IMR-90 (cell line): ENCODE measurements at places on chromosomes 3 and 15.

DNA sequence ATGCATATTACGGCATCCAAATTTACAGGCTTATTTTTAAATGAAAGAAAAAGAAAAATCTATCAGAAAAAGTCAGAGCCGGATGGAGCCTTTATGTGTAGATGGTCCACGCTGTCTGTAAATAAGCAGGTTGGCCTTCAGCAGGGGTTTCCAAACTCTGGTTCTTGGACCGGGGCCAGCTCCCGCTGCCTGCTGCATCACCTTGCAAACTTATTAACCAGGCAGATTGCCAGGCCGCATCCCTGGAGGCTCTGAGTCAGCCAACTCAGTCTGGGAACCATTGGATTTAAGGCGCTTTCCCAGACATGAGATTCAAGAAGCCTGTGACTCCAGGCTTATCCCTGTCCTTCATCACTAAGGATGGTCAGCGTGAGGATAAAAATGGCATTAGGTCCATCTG lies 212.4 kb downstream of the OPA1 start:
- DNase-seq = peak; percentile 80

DNA sequence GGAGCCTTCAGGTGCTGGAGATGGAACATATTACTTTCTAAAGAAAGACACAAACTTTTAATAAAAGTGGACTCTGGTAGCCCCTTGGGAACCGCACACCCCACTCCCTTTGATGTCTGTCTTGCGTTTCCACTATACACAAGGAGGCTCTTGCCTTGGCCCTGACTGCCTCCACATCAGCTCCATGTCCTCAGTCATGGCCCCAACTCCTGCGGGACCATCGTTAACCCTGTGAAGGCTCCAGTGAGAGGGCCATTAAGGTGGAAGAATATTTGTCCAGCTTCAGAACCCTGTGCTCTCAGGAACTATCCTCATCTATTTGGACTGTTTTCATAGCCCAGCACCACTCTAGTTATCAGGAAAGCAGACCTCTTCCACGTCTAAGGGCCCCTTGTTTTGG lies 16.1 kb upstream of the BFSP2 start:
- DNase-seq = no peak

DNA sequence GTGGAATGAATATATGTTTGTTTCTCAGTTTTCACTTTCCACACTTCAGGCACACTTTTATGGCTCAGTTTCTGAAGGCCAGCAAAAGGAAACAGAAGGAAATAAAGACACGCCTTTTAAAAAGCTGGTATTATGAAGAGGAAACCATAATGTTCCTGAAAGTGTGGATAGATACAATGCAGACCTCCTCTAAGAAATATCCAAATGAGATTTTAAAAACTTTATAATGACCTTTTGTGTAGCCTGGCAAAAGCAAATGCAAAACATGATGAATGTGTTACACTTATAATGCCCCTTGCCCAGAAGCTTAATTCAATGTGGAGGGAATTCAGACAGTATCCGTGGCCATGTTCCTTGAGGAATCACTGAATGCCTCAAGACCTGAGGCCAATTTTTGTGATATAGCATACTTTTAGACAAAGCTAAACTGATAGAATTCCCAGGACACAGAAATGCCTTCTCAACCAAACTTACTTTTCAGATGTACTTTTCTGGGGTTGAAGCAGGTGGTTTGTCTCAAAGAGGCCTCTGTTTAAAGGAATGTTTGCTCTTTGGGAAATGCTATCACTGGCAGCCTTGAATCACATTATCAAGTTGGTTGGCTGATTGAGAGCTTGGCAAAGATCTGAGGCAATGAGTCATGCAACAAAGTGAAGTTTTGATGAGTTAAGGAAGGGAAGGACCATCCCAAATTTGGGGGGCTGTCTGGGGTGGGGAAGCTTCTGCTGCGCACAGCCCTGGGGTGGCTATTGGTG lies 77.1 kb upstream of the CACNA2D3 start:
- DNase-seq = no peak

- peak; percentile 73 for DNase-seq
These were observed 84.2 kb upstream of the ABHD2 start for GRCh38 chr15:89003865-89004725.

GRCh38 chr3:42602961-42603360 lies 2.5 kb downstream of the NKTR start:
- DNase-seq = no peak

- DNase-seq = no peak
These were observed 312.9 kb downstream of the RORA start for GRCh38 chr15:60916032-60916678.

DNA sequence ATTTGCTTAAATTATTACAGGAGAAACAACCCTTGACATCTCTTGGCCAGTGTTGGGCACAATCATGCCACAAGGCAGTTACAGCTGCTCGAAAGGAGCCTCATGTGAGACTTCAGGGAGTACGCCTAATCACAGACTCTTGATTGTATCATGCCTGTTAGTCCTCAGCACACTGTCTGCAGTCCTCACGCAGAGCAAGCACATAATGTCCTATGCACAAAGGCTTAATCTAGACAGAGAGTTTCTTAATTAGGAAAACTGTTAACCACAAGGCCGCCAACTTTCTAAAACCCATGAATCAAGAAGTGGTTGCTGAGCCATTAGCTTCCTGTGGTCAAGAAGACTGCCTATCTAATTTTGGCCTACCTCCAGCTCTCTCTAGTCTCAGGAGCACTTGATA lies 172.0 kb downstream of the UNC13C start:
- DNase-seq = peak; percentile 65

DNA sequence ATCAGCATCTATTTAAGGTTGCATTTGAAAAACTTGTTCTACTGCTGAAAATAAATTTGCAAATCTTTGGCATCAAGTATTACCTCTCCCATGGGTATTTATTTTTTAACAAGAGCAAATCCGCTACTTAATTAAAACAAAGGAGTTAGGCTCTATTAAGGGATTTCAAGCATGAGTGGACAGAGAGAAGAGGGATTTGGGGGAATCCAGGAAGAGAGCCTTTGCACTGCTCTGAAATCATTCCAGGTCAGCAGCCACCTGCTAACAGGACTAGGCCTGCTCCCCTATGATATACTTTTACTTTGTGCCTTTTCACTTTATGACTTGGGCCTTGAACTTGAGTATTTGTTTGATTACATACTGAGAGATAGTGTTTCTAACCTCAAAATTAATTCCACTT lies 57.1 kb downstream of the IQCH start:
- DNase-seq = no peak

GRCh38 chr3:63207066-63207590 lies 71.0 kb upstream of the SYNPR start:
- DNase-seq = no peak

DNA sequence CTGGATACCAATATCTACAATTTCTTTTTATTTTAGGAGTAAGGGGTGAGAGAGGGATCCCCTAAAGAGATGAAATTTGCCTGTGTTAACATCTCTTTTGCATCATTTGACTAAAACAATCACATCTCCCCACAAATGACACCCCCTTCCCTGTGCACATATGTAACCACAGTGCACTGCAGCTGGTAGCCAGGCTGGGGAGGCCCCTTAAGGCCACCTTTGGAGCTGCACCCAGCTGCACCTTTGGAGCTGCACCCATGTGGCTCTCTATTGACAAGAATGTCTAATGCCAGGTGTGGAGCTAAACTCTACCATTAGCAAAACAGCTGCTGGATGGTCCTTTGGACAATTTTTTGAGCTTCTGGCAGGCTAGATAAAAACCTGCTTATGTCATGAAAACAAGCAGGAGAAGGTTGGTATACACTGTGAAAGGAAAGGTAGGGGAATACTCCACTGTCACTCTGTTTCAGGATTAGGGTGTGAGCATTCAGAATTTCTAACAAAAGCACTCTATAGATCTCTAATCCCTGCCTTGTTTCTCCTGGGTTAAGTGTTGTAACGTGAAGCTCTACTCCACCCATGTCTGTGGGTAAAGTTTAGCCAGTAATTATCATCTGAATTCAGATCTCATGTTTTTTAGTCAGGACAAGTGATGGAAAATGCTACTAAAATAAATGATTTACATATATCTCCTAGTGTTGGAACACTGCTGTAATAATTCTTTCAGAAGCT lies 52.1 kb downstream of the TFG start:
- no peak for DNase-seq

- DNase-seq = peak; percentile 49
These were observed 22.4 kb downstream of the ISG20 start for GRCh38 chr15:88661041-88661700.

- no peak for DNase-seq
These were observed 40.6 kb downstream of the CHDH start for GRCh38 chr3:53805463-53806159.

DNA sequence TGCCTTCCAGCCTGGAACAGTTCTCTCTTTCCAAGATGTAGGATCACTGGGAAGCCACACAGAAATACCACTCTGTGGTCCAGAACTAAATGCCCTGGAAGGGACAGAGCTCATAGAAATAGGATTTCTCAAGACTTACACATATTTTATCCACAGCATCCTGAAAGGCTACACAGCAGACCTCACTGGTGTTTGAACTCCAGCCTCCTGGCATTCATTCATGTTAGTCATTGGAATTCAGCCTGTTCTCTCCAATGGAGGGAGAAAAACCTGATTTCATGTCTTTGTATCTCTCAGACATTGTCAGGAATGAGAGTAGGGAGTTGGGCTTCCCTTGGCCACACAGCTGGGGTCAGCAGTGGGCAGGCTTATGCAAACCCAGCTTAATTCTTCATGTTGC lies 121.1 kb upstream of the PPP2R3A start:
- DNase-seq = no peak

DNA sequence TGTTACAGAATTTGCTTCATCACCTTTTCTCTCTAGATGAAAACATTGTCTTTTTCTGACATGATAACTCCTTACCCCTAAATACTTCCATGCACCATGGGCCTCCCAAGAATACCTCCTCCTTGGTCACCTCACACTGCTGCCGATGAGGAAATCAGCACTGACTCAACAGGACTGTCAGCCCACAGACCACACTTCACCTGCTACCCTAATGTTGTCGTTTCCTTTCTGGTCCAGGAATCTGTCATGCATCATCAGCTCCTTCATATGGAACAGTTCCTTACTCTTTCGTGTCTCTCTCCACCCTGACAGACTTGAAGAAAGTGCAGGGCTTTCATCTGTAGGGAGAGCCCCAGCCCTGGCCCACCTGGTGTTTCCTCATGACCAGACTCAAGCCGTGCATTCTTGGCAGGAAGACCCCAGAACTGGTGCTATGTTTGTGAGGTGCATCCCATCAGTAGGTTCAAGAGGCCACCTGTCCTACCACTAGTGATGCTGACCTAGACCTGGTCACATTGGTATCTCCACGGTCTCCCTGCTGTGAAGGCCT lies 41.1 kb upstream of the PLXNA1 start:
- peak; percentile 33 for DNase-seq

GRCh38 chr3:186280737-186281136 lies 81.3 kb downstream of the DGKG start:
- no peak for DNase-seq

GRCh38 chr3:15309662-15310335 lies 22.6 kb downstream of the SH3BP5 start:
- DNase-seq = no peak

DNA sequence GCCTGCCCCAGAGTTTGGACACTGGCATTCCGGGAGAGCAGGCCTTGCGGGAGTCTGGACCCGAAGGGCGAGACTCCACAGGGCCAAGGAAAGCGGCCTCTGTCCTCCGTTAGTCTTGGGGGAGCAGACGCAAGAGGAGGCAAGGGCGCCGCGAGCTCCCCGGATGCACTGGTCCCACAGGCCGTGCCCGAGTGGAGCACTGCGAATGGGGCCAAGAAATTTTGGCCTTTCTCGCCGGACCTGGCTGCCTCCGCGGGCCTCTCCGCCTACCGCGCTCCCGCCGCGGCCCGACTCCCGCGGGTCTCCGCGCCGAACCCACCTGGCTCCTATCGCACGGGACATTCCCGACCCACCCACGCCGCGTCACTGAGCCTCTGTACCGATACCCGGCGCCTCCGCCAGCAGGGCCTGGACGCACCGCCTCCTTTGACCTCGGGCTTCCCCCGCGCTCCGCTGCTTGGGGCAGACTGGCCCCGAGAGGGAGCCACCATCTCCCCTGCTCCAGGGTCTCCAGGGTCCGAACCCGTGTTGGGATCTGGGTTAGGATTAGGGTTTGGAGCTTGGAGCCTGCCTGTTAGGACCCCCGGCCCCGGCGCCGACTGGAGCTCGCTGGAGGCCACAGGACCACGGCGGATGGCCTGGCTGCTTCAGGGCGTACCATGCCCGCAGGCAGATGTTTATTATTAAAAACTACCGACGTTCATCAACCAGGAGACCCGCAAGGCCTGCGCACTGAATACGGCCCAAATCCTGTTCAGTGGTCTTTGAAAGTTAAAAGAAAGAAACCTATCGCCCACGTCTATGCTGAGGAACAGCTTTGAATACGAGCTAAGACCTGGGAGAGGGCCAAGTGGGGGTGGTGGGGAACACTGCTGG lies 11.7 kb downstream of the SHOX2 start:
- no peak for DNase-seq

DNA sequence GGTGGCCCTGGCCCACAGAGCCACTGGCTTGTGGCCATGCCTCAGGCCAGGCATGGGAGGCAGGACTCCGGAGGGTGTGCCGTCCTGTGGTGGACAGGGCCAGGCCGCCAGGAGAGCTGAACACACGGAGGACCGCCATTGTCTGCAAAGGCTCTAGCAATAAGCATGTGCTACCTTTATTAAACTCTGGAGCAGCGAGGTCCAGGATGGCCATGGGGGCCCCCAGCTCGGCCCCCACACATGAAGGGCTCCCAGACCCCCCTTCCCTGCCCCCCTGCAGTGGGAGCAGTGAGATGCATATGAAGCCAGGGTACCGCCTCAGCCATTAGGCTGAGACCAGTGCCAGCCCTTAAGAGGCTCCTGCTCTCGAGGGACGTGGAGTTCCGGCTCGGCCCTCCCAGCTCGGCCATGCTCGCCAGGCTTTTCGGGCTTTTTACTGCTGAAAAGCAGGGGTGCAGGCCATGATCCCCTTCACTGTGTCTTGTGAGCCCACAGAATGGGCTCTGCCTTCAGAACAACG lies 2.7 kb downstream of the AMIGO3 start:
- no peak for DNase-seq

GRCh38 chr3:45566951-45567411 lies 27.6 kb upstream of the LIMD1 start:
- DNase-seq = no peak

GRCh38 chr3:148532326-148532725 lies 165.4 kb upstream of the AGTR1 start:
- peak; percentile 14 for DNase-seq

DNA sequence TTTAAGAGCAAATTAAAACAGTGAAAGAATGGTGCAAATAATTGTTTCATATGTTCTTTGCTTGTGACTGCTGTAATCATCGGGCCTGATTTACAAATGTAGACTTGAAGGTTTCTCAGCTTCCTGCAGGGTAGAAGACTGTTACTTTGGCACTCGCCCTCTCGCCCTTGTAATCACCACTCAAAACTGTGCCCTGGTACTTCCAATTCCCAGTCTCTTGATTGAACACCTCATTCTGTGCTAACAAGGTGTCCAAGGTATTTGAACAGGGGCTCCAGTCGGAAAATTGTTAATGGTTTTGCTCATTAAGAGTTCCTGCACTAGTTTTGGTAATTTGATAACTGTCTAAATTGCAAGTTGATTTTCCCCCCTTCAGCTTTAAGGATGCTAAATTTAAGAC lies 209.5 kb downstream of the ZIC1 start:
- no peak for DNase-seq
